Islet precursor cell (in vitro differentiated cells): ENCODE measurements at places on chromosomes 12 and 14.

DNA sequence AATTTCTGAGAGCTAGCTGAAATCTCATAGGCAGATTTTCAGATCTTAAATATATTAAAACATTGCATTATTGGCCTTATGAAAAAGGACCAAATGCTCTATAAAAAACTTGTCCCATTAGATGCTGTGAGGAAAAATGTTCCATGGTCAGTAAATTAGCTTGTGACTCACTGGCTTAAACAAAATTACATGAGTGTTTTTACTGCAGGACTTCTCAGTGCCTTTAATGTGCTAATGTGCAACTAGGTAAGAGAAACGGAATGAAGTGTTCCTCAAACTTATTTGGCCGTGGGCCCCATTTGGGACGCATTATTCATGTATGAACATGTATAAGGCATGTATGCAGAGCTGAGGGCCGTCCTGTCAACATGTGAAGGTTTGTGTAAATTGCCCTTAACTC lies 41.7 kb downstream of the MYRFL start:
- no peak for DNase-seq

DNA sequence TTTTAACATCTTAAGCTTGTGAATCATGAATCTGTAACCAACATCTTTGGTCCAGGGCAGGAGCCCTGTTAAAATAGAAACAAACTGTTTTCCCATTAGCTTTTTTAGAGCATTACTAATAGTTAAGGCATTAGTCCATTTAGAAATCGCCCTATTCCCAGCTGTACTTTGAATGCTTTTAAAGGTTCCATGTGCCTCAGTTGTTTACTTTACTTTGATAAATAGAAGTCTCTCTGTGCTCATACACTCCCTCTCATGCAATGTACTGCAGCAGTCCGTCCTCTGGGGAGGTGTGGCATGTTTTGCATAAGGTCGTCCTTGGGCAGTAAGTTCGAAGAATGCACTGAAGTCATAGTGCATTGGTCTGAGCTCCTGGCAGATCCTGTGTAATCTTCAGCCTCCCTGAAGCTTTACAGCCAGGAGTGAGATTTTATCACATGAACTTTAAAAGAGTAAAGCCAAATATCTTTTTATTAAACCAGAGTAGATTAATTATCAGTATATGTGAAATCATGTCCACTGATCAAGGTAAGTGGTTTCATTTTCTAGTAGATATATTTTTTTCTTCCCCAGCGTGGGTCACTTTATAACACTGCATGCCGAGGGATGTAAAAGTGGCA lies 134.7 kb downstream of the FGD4 start:
- DNase-seq: peak; percentile 91

- peak; percentile 65 for DNase-seq
Measured at GRCh38 chr12:67451206-67451605, 182.0 kb downstream of the CAND1 start.

DNA sequence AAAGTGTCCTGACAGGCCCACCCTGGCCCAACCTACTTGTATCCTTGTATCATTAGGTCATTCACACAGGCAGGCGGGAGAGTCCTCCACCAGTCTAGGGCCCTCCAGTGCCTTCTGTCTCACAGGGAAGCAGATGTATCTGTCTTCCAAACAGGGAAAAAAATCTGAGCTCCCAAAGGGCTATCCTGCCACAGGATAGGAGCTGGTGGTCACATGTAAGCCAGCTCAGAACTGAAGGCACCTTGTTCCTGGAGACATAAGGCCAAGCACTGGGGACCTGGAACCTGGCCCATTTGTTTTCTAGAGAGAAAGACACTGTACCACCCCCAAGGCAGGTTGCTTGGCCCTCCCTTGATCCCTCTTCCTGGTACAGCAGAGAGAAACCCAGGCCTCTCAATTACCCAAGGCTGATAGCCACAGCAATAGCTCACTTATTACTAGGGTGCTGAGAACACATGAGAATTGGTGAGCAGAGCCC lies 19.4 kb upstream of the PLEKHH1 start:
- DNase-seq: no peak

GRCh38 chr12:68414988-68415387 lies 82.8 kb upstream of the MDM1 start:
- no peak for DNase-seq

- no peak for DNase-seq
Measured at GRCh38 chr12:857611-858010, 91.9 kb downstream of the RAD52 start.

DNA sequence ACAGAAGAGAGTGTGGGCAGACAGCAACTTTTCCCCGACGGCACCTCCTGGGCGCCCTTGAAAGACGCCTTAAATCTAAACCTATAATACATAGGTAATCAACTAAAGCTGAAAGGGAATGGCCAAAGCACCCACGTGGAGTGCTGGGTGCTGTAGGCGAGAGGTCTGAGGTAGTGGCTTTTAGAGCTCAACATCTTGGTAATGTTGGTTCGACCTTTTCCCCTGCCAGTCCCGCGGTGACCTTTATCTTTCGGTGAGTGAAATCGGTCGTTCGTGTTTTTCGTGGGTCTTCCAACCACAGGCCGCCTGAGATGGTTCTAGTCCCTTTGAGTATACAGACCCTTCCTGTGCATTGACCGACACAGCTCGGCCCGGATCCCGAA lies 9.1 kb downstream of the OR6S1 start:
- DNase-seq: no peak

DNA sequence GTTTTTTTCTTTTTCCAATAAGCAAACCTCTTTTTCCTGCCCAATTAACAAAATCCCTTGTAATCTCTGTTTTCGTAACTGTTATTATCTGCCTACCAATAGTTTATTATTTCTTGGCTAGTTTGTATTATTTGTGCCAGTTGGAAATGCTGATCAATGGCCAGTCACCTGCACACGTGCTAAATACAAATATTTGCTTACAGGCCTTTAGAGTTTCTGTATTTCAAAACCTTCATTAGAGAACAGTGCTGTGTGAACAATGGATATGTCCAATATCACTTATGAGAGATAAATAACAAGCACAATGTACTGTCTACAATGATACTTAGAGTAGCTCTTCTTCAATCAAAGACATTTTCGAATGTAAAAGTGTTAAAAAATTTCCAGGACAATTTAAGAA lies 10.8 kb upstream of the DYRK2 start:
- DNase-seq: no peak

DNA sequence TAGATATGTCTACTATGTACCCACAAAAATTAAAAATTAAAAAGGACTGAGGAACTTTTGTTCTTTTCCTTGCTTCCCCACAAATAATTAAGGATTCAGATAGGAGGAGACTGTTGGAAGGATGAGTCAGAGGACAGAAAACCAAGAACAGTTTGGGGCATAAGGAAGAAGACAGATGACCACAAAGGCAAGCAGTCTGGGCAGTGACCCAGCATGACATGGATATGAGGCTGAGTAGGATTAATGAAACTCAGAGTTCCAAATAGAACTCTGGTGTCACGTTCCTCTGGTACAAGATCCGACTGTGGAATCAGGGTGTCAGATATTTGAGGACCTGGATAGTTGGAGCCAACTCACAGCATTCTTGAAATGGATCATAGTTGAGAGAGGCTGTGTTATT lies 89.3 kb upstream of the SLC38A4 start:
- no peak for DNase-seq

DNA sequence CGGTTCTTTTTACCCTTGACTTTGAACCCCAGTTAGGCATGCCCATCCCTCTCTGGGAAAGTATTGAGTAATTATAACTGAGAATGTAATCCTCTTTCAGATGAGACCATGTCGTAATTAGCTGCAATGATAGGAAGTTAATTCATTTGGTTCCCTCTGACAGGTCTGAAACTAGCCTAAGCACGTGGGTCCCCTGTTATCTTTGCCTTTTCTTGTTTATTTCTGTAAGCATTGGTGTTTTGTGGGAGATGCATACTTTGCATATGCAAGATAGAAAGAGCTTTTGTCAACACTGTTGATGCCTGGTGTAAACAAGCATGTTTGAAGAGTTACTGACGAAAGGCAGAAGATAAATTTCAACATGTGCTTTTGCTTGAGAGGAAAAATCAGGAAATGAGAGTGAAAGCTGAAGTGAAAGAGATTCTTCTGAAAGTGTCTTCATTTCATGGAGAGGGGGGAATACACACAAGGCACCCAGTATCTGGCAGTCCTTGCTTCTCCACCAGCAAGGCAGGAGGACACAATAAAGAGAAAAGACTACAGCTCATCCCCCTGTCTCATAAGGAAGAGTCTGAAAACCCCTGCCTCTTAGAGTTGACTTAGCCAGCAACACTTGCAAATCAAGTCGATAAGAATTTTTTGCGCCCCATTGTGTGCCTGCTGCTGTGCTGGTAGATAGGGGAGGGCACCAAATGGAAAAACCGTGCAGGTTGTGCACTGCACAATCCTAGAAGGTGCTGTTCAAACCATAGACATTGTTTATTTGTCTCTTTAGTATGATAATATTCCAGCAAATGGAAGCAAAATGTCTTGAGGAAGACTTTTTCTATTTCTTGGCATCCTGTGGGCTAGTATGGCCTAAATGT lies 77.8 kb downstream of the SLC24A4 start:
- no peak for DNase-seq

DNA sequence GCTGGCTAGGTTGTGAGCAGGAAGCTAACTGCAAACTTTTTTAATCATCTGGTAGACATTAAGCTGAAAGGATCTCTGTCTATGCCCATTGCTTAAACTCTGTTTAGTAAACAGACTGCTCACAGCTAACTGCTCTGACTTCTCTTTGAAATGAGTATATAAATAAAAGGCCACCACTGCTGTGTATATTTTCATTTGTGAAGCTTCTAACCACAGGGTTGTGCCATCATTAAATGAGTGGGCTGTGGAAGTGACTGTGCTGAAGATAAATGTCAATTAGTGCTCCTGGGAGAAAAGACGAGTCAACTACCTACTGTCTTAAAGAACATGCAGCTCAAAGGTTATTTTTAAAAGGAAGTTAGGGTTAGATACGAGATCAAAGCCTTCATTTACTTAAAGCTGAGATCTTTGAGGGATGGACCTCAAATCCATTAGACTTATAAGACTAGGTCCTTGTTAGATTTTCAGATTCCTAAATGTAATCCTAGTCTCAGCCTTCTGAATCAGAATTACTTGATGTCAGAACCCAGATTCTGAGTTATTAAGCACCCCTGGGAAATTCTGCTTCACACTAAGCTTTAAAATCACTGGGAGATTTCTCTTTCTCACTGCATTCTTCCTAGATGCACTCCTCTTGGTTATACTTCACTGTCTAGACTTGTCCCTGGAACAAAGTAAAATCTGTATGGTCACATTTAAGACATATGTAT lies 213.1 kb upstream of the FLRT2 start:
- no peak for DNase-seq

DNA sequence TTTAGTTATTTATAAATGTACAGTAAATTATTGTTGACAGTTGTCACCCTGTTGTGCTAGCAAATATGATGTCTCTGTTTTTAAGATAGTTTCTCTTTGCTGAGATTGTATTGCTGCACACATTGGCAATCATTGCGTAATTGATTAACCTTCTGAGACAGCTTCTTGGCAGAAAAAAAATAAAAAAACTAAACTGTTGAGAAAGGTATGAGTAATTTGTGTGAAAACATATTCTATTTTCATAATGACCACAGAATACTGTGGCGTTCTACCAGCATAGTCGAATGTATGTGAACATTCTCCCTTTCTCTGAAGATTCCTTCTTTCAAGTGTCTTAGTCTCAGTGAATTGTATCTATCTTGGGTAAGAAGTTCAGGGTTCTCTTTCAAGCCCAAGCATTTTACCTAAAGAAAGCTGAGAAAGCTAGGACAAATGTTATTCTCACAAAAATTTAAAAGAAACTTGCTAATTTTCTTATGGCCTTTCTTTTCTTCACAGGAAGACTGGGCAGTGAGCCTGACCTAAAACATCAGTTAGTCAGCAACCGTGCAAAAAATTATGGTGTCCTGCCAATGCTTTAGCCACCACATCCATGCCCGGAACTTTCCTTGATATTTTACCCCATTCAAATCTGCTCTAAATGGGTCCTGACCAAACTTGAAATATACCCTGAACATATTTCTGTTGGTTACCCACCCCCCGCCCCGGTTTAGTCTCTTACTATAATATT lies 69.0 kb upstream of the REP15 start:
- no peak for DNase-seq

GRCh38 chr14:75342762-75343599 lies 64.4 kb downstream of the FOS start:
- no peak for DNase-seq

- no peak for DNase-seq
Measured at GRCh38 chr12:116433249-116433648, 125.9 kb upstream of the MAP1LC3B2 start.

- DNase-seq: peak; percentile 54
Measured at GRCh38 chr12:15688202-15688736, 100.9 kb downstream of the EPS8 start.

GRCh38 chr12:11162502-11162901 lies 8.5 kb upstream of the SMIM10L1 start:
- no peak for DNase-seq

GRCh38 chr12:58489394-58489793 lies 430.9 kb downstream of the LRIG3 start:
- DNase-seq: no peak

GRCh38 chr12:101847325-101847724 lies 16.6 kb upstream of the GNPTAB start:
- no peak for DNase-seq

- peak; percentile 44 for DNase-seq
Measured at GRCh38 chr12:116954710-116955381, 44.1 kb downstream of the FBXW8 start.

- peak; percentile 78 for DNase-seq
Measured at GRCh38 chr12:22262309-22262708, 72.2 kb downstream of the ST8SIA1 start.

DNA sequence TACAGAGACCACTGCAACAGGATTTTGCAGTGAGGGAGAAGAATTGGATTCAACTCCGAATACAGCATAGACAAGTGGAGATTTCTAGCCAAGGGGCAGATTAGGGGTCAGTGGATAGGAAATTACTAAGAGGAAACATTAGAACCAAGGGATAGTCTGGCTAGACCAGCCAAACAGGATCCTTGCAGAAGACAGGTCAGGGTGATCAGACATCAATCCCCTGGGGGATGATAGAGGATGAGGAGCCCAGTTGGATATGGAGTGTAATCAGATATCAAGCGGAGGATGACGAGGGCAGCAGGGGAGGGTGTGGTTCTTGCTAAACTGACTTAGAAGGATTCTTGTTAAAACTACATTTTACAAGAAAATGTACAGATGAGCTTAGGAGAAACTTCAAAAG lies 424.4 kb downstream of the DAD1 start:
- no peak for DNase-seq

- DNase-seq: no peak
Measured at GRCh38 chr12:97471194-97471593, 8.6 kb downstream of the RMST start.

- peak; percentile 61 for DNase-seq
Measured at GRCh38 chr12:83784298-83784890, 1097.7 kb downstream of the TMTC2 start.

GRCh38 chr12:71469258-71469750 lies 29.7 kb downstream of the LGR5 start:
- peak; percentile 95 for DNase-seq

- no peak for DNase-seq
Measured at GRCh38 chr14:23561873-23562821, 5.4 kb downstream of the AP1G2 start.

- DNase-seq: no peak
Measured at GRCh38 chr12:43361031-43361710, 190.8 kb downstream of the ADAMTS20 start.

- DNase-seq: no peak
Measured at GRCh38 chr12:388012-388411, 1.1 kb downstream of the KDM5A start.

GRCh38 chr12:67208281-67209067 lies 60.7 kb upstream of the CAND1 start:
- no peak for DNase-seq

GRCh38 chr12:32494656-32495055 lies 95.3 kb downstream of the FGD4 start:
- DNase-seq: no peak

- no peak for DNase-seq
Measured at GRCh38 chr12:66859751-66860440, 181.0 kb upstream of the GRIP1 start.
